NCI-H187 (cell line): ENCODE measurements at places on chromosomes 4 and X.
A peak's percentile ranks its signal among the peaks of the same experiment; 100 is the strongest.

- DNase-seq = no peak
These were observed 356.7 kb upstream of the RPS6KA3 start for GRCh38 chrX:20623448-20623847.

- DNase-seq = no peak
These were observed 38.6 kb downstream of the TRPC5OS start for GRCh38 chrX:111914398-111915090.

- no peak for DNase-seq
These were observed 2.1 kb downstream of the NSD2 start for GRCh38 chr4:1873291-1873690.

- no peak for DNase-seq
These were observed 32.5 kb upstream of the ZNF185 start for GRCh38 chrX:152865232-152865920.

DNA sequence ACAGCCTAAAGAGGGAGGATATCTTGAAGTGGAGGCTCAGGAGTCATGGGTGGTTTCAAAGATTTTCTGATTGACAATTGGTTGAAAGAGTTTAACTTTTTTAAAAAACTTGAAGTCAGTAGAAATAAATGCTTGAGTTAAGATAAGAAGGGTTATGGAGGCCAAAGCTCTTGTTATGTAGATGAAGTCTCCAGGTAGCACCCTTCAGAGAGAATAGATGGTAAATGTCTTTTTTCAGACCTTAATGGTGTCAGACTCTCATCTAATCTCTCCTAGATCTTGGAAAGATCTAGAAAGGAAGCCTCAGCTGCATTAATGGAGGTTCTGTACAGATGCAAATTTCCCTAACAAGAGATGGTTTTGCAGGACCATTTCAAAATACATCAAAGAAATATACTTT, 6.8 kb upstream of the CHIC1 start:
- no peak for DNase-seq

GRCh38 chrX:5380426-5380825, 848.2 kb downstream of the NLGN4X start:
- no peak for DNase-seq

GRCh38 chr4:22498866-22499265, 17.0 kb downstream of the ADGRA3 start:
- DNase-seq = no peak

DNA sequence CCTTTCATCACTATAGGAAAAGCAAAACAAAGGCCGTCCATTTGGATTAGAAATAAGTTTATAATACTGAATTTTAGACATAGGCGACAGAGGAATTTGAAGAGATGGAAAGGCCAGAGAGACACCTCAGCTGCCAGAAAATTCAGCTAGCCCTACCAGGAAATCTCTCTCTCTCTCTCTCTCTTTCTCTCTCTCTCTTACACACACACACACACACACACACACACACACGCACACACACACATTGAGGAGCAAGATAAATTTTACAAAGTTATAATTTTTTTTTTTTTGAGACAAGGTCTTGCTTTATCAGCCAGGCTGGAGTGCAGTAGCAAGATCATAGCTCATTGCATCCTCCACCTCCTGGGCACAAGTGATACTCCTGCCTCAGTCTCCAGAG, 1.4 kb downstream of the XK start:
- no peak for DNase-seq

- no peak for DNase-seq
These were observed 12.8 kb upstream of the GPR82 start for GRCh38 chrX:41711021-41711667.

GRCh38 chrX:5726224-5726623, 502.4 kb downstream of the NLGN4X start:
- no peak for DNase-seq

- no peak for DNase-seq
These were observed 14.0 kb upstream of the TMEM156 start for GRCh38 chr4:39046249-39046648.

GRCh38 chrX:82813671-82814078, 694.4 kb upstream of the POU3F4 start:
- DNase-seq = no peak

- DNase-seq = no peak
These were observed 186.5 kb upstream of the NRK start for GRCh38 chrX:105635794-105636193.

DNA sequence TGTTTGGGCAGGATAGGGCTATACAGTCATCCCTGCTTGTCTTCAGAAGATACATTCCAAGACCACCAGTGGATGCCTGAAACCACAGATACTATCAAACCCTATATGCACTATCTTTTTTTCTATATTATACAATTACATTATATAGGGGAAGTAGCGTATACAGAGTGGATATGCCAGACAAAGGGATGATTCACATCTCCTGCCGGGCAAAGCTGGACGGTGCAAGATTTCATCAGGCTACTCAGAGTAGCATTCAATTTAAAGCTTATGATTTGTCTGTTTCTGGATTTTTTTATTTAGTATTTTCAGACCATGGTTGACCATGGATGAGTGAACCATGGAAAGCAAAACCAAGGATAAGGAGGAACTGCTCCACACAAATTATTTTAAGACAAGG, 7.0 kb upstream of the AMTN start:
- DNase-seq = no peak

- DNase-seq = no peak
These were observed 11.7 kb upstream of the REELD1 start for GRCh38 chr4:146202665-146203064.

DNA sequence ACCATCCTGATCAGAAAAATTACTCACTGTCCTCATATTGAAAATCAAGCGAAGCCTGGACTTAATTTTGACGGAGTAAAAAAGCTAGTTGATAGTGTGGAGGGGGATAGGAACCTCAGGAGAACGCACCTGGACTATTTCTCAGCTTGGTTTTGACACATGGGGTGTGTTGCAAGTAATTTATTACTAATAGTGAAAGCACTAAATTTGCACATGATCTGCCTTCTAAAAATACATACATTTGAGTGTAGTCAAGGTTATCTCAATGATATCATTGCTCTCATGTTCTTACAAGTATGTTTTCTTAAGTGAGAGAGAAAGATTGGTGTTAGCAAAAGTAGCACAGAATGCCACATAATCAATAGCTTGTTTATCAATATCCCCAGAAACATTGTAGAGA, 29.5 kb downstream of the LRIT3 start:
- DNase-seq = no peak

- DNase-seq = no peak
These were observed 243.9 kb upstream of the FAT4 start for GRCh38 chr4:125070861-125071260.

GRCh38 chr4:168881781-168882420, 128.2 kb downstream of the CBR4 start:
- no peak for DNase-seq

GRCh38 chrX:103919270-103919637, 43.2 kb upstream of the TMSB15B start:
- DNase-seq = no peak

GRCh38 chr4:71293705-71294104, 45.1 kb upstream of the SLC4A4 start:
- no peak for DNase-seq

DNA sequence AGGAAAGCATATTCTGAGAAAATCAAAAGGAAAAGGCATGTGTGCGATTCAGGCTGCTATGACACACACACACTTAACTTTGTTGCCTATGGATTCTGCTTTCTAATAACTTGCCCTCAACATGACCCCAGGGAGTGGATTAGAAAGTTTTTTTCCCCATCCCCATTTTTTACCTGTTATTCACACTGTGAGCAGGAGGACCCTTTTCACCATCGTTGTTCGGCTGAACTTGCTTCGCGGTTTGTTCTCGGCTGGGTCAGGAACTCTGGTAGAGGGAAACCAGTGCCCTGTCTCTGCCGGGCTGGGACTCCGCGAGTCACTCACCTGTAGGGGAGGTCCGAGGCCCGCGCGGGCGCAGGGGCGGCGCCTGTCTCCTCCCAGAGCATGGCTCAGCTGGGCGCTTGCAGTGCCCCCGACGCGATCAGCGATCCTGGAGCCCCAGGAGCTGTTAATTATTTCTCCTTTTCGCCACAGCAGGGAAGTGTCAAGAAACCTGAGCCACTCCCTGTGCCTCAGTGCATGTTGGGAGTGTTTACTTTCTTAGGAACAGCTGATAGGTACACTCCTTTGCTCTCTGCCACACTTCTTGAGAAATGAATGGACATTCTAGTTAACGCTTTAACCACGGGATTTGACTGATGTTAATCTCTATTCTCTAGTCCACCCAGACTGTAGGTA, at the start of gene RASSF6:
Gene RASSF6, minus strand, starts transcription at position 322 of the 678 bp plus-strand sequence. CDS start 8,641 bp downstream, outside the sequence.
- DNase-seq = peak; percentile 74

GRCh38 chrX:132046533-132046932, 23.4 kb downstream of the STK26 start:
- DNase-seq = no peak

DNA sequence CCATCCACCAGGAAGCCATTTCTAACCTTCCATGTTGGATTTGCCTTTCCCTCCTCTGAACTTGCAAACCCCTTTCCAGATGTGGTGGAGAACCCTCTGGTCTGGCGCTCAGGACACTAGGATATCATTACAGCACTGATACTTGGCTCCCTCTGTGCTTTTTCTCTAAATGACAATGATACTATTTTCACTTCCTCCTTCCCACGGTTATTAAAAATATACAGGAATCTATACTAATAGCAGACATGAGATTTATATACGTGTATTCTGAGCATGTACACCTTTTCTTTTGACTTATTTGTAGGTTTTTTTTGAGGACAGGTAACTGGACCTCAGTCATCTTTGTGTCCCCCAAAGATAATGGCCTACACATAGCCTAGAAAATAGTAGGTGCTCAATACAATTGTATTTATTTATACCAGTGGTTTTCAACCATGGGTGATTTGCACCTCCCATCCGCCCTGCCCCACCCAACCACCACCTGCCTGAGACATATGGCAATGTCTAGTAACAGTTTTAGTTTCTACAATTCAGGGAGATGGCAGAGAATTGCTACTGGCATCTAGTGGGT, 60.4 kb upstream of the PLAC8 start:
- no peak for DNase-seq

GRCh38 chr4:133584714-133585113, 435.6 kb downstream of the PCDH10 start:
- no peak for DNase-seq

DNA sequence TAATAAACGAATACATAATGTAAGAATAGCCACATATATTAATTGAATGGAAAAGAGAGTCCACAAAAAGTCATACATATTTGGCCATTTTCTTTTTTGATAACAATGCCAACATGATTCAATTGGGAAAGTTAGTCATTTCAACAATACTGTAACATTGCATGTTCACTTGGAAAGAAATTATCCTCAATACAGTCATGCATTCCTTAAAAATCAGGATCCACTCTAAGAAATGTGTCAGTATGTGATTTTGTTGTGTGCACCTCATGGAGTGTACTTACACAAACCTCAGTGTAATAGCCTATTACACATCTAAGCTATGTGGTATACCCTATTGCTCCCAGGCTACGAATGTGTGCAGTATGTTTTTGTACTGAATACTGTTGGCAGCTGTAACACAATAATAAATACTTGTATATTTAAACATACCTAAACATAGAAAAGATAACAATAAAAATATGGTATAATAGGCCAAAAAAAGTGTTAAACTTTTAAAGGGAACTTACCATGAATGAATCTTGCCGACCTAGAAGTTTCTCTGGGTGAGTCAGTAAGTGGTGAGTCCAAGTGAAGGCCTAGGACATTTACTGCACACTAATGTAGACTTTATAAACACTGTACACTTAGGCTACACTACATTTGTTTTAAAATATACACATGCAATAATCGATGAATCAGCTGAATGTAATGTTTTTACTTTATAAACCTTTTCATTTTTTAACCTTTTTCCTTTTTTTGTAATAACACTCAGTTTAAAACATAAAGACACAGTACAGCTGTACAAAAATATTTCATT, 806.8 kb downstream of the PCDH18 start:
- DNase-seq = no peak

- DNase-seq = no peak
These were observed 9.9 kb downstream of the TMSB4X start for GRCh38 chrX:12984603-12985319.

DNA sequence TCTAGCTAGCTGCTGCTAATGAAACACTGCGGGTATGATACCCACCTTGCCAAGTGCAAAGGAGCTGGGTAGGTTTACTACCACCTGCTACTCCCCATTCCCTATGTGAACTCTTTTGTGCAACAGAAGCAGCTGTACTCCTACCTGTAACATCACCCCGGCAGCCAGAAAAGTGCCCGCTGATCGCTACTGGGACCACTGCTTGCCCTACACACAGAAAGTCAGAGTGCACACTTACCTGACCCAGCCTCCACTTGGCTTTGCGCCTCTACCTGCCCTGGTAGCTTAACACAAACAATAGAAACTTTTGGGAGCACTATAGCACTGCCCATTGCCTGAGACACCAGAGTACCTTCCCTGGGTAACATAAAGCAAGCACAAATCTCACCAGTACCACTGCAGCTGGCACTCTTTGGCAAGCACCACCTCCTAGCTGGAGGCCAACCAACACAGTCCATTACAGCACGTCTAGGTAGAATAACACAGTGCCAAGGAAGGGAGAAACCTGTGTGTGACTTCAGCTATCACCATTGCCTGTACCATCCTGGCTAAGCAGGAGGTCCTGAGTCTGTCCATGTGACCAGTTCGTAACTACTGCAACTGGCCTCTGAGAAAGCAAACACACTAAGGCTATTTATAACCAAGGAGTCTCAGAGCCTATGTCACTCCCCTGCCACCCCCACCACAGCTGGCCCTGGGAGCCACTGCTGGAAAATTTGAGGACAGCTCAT, 80.1 kb downstream of the CENPC start:
- no peak for DNase-seq

DNA sequence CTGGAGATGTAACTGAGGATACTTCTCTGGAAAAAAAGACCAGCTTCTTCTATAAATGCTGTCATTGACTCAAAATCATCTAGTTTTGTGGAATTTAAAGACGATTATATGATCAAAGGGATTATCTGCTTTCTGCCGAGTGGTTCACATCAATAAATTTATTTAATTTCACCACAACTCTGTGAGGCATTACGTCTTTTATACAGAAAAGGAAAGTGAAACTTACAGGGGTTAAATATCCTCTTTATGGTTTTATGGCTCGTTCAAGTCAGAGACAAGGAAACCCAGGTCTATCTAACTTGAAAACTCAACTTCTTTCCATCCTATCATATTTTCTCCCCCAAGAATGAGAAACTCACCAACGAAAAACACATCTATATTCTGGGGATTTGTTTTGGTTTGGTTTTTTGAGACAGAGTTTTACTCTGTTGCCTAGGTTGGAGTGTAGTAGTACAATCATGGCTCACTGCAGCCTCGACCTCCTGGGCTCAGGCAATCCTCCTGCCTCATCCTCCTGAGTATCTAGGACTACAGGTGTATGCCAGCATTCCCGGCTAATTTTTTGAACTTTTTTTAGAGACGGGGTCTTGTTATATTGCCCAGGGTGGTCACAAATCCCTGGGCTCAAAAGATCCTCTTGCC, 377.9 kb upstream of the EMCN start:
- DNase-seq = no peak

GRCh38 chr4:165588534-165589315, 209.9 kb downstream of the CPE start:
- no peak for DNase-seq
